MG63 (cell line): ENCODE measurements at places on chromosomes 1 and 21. TPM values are rescaled to one million over a fixed set of nuclear protein-coding genes. Genes with fewer than 3 reads are reported as not detected.

DNA sequence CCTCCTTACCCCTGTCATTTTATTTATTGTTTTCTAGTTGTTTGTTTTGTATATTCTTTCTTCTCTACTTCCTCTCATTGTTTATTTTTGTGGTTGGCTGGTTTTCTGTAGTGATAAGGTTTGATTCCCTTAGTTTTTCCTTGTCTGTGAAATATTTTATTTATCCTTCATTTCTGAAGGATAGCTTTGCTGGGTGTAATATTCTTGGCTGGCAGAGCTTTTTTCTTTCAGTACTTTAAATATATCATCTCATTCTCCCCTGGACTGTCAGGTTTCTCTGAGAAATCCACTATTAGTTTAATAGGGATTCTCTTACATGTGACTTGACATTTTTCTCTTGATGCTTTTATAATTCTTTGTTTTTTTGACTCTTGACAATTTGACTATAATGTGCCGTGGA lies 18.8 kb upstream of the TIPRL start:
- no peak for DNase-seq

DNA sequence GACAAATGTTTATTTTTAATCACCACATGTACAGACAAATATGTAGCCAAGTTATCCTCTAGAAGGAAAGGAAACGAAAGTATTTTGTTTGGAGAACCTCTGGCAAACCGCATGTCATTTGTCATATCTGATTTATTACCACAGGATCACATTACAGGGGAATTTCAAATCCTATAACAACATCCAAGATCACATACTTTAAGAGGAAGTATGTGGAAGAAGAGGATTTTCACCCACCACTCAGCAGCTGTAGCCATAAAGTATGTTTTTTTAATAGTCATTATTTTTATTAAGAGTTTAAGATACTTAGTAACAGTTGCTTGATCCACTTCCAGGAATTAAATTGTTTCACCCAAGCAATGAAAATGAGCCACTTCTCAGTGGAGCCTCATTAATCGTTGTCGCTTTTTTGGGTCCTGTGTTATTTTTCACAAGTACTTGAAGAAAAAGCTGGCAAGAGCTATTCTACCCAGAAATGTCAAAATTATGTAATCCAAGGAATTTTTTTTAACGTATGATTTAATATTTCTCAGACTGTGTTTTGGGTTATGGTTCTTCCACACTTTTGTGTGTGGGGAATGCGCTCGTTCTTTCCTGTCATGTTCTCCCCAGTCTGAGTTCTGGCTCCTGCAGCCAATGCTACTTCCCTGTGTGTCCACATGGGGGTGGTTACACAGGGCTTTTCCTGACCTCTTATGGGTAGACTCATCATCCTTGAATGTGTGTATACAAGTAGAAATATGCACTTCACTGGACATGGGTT lies 6.9 kb downstream of the SERTAD4 start:
- peak; percentile 65 for DNase-seq

- DNase-seq = peak; percentile 49
Measured at GRCh38 chr1:155910621-155911121, 478 bp downstream of the RIT1 start.

GRCh38 chr1:174428033-174428432 lies 19.7 kb upstream of the GPR52 start:
- DNase-seq = no peak

DNA sequence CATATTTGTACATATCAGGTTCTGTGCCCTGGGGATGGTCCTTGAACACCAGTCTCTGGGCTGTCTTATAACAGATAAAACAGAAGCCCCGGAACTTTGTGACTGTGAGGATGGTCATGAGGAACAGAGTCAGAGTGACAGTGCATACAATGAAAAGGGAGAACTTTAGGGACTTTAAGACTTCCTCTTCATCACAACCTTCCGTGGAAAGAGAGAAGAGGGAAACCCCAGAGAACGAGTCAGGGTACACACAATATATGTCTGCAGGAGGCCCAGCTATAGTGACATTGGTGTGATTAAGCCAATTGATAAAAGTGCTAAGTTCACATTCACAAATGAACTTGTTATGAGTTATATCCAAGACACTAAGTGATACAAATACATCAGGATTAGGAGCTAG lies 32.1 kb downstream of the TLR5 start:
- no peak for DNase-seq

DNA sequence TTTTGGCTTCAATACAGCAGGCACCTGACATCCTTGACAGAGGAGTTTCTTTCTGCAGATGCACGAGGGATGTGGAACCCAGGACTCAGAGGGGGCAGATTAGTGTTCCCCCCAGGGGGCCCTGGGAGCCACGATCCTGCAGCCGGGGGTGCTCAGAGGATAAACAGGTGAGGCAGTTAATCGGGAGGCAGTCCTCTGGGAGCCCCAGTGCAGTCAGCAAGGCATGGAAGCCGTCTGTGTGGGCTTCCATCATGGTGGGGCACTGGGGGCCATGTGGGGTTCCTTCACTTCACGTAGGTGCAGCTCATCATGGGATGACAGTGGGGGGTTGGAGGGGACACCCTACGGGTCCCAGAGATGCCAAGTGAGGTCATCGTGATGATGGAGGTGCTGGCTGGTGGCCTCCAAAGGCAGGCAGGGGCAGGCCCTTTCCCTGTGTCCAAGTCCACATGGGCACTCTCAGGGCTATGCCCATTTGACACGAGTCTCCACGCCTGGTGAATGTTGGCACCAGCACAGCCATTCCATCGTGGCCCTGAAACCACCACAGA lies 59.3 kb upstream of the ABCG1 start:
- no peak for DNase-seq

DNA sequence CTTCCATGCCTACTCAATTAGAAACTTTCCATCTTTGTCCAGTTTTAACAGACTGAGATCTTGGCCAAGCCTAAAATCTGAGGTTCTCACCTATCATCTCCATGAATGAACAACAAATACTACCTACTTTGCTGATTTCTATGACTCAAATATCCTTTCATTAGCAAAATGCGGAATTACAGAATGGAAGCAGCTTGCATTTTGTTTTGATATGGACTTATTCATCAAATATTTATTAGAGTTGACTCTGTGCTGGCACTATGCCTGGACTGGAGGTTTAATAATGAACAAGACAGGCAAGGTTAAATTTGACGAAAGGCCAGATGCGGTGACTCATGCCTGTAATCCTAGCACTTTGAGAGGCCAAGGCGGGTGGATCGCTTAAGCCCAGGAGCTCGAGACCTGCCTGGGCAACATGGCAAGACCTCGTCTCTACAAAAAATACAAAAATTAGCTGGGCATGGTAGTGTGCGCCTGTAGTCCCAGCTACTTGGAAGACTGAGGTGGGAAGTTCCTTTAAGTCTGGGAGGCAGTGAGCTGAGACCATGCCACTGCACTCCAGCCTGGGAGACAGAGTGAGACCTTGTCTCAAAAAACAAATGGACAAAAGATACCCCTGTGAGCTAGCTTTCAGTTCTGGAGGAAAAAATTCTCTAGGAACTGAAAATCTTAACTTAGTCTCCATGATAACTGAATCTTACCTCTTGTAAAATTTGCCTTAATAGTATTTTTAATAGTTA lies 29.4 kb upstream of the SOD1 start:
- peak; percentile 93 for DNase-seq

DNA sequence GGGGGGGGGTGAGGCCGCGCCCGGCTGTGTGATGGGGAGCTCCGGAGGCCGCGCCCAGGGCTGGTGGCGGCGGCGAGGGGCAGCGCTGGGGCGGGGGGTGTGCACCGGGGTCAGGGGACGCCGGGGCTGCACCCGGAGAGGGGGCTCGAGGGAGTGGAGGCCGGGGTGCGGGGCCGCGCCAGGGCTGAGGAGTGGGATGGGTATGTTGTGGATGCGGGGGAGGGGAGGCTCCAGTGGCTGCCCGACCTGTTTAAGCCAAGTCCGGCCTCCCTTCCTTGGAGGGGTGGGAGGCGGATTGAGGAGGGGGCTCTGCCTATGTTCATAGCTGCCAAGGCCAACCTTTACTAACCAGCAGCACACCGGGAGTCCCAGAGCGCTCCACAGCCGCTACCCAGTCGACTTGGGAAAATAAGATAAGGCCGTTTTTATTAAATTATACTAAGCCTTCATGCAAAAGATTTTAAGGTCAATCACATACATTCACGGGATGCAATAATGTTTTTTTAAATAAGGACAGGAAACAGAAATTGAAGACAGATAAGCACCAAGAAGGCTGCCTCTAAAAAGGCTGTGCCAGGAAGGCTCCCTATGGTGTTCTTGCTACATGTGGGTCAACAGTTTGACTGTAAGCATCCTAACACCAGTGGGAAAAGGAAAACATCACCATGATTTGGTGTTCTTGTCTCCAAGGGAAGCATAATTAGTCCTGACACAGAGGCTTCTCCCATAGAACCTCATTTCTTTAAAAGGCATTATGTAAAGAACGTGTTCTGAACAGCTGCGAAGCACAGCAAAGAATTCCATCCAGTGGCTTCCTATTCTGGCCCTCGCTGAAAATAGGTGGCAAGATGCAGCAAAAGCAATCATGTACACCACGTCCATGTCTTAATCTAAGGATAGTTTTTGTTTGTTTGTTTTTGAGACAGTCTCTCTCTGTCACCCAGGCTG lies 626 bp upstream of the HLCS start:
- no peak for DNase-seq

DNA sequence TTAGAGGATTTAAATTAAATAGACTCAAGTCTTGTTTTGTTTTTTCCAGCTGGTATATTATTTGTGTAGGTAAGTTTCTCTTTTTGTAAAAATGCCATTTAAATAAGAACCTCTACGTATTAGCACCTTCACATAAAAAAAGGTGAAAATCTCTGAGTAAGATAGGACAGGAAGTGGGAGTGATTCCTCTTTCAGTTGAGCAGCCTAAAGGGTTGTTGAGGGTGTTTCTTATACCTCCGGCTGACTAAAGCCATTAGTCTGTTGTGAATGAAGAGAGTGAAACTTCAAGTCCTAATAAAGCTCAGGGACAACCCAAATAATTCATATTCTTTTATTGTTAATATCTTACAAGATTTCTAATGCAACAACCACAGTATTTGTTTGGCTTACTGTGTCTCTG lies 188.7 kb downstream of the CHRM3 start:
- DNase-seq = no peak

- DNase-seq = peak; percentile 37
Measured at GRCh38 chr1:165592945-165593823, 37.9 kb upstream of the MGST3 start.

- no peak for DNase-seq
Measured at GRCh38 chr21:15199414-15200383, 134.9 kb upstream of the NRIP1 start.

- no peak for DNase-seq
Measured at GRCh38 chr1:86998727-86999126, 84.3 kb downstream of the HS2ST1 start.

DNA sequence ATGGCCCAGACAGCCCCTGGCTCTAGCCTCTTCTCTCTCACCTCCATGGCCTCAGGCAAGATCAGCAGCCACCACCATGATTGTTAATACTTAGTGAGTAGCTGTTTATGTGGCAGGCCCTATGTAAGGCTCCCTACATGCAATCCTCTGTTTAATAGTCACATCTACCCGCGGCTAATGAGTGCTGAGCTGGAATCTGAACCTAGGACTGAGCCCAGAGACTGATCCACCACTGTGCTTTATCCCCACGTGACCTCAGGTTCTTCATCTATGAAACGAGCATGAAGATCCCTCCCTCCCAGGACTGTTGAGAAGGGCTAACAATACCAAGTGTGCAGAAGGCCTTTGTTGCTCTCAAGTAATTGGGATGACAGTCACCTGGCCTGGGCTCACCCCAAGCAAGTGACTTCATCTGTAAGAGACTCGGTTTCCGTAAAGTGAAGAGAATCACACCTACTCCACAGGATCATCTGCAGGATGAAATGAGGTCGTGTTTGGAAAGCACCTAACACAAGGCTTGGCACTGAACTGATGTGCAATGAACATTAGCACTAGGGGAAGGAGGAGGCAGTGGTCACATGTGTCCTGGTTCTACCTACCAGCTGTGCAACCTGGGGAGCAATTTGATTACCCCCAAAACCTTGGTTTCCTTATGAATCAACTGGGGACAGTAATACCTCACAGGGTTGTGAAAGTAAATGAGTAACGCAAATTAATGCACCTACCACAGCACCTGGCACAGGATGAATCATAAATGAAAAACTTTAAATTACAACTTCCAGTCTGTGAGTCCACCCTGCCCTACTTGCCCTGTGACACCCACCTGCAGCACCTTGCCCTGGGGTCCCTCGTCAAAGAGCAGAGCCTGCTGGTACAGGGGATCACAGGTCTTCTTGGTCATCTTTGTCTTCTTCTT lies 37.2 kb downstream of the RIMS3 start:
- DNase-seq = no peak

- DNase-seq = peak; percentile 13
Measured at GRCh38 chr1:41514381-41514780, 29.9 kb upstream of the EDN2 start.

DNA sequence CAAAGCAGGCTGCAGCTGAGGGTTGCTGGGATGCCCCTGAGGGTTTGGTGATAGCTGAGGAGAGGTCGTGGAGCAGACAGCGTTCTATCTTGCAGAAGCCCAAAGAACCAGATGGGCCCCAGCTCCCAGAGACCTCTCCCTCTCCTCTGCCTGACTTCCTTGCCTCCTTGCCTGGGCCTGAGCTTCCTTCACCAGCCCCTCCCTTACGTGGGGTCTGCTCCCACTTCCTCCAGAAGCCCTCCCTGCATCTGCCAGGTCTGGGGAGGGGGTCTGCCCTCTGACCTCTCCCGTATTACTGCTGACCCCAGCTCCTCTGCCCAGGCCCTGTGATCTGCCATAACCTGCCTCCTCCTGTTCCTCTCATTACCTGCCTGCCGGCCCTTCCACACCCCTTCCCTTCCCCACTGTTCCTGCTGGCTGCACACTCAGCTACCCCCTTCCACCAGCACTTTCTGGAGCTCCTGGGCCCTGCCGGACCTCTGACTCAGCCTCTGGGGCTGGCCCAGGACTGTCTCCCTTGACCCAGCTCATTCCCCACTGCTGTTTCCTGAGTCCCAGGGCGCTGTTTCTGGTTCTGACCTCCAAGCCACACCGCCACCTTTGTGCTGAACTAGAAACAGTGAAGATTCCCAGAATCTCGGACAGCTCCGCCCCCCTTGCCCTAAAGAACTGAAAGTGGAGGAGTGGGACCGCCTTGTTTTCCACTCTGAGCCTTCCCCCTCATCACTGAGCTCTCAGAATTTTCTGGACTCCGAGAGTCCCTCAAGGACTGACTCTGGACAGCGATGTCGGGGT lies 237.7 kb upstream of the C1orf174 start:
- DNase-seq = no peak

LCE2C gene
- total RNA-seq = not detected in 2 replicates
